ENCODE measurements at places on chromosomes 16 and 17.
A peak's percentile ranks its signal among the peaks of the same experiment; 100 is the strongest.

- no peak for DNase-seq
These were observed 103.7 kb downstream of the PMP22 start for GRCh38 chr17:15161395-15161794.

GRCh38 chr17:62083651-62084050 lies 18.6 kb upstream of the MED13 start:
- DNase-seq = no peak

- DNase-seq = no peak
These were observed 5.4 kb upstream of the CHRNE start for GRCh38 chr17:4908301-4908700.

- no peak for DNase-seq
These were observed 535.2 kb downstream of the RBFOX1 start for GRCh38 chr16:7867831-7868230.

- no peak for DNase-seq
These were observed 478.4 kb downstream of the TOX3 start for GRCh38 chr16:52068447-52069074.

GRCh38 chr16:68194251-68194650 lies 41.7 kb downstream of the ESRP2 start:
- no peak for DNase-seq

GRCh38 chr16:78072275-78072674 lies 27.2 kb upstream of the WWOX start:
- no peak for DNase-seq

- peak; percentile 90 for DNase-seq
These were observed 8.8 kb upstream of the MAP2K3 start for GRCh38 chr17:21275579-21276263.

DNA sequence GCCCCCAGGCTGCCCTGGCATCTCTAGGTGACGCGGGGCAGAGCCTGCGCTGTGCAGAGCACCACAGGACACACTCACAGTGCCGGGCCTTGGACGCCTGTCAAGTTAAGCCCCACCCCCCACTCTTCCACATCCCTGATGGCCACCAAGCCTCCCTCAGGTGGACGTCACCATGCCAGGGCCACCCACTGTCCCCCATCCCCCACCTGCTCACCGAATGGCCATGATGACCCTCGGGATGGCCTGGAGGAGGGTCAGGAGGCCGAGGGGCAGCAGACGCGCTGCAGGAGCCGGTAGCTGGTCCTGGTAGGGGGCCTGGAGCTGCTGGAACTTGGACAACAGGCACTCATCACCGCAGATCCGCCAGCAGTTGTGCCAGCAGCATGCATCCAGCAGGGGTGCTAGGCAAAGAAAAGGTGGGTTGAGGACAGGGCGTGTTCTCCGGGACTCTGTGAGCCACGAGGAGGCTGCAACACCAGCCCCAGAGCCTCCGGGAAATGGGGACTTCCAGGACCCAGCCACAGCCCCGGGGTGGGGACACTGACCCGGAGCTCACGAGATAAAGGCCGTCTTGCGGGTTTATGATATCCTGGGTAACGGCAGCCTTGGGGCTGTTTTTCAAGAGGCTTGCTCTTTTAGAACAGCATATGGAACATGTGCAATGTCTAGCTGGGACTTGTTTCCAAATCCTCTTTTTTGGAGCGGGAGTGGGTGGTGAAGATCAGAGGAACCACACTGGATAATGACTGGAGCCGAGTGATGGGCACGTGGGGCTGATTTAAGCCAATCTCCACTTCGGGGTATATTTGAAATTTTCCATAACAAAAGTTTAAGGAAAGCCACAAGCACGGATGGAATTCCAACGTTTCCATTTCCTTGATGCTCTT lies 11.4 kb downstream of the C16orf95 start:
- DNase-seq = no peak

GRCh38 chr16:68429076-68429854 lies 19.0 kb downstream of the SMPD3 start:
- no peak for DNase-seq

Data from T-helper 1 cell (primary cell).